ENCODE measurements at places on chromosomes 5 and 9. TPM values are rescaled to one million over a fixed set of nuclear protein-coding genes. Genes with fewer than 3 reads are reported as not detected.

The WNK2 gene
- 5.9 TPM for total RNA-seq

The IL9 gene
- not detected for total RNA-seq

The FRRS1L gene
- total RNA-seq, result 0.13 TPM

The AGXT2 gene
- total RNA-seq, result not detected

The BTNL8 gene
- total RNA-seq, result not detected

The BNC2 gene
- 4.1 TPM for total RNA-seq

The CDX1 gene
- not detected for total RNA-seq

The TLX3 gene
- not detected for total RNA-seq

The PHF19 gene
- 93.1 TPM for total RNA-seq

The RGMB gene
- total RNA-seq, result 6.0 TPM

The CCDC171 gene
- 0.40 TPM for total RNA-seq

The FAM200C gene
- 2.2 TPM for total RNA-seq

Data from A549 treated with Mapracorat at 1 μM for 4 hours (cell line).